ENCODE measurements at places on chromosomes 5 and 9.

- no peak for DNase-seq
Measured at GRCh38 chr9:20269620-20270019, 352.7 kb downstream of the MLLT3 start.

- DNase-seq, result peak; percentile 31
Measured at GRCh38 chr5:74296685-74297408, 343.7 kb downstream of the ENC1 start.

DNA sequence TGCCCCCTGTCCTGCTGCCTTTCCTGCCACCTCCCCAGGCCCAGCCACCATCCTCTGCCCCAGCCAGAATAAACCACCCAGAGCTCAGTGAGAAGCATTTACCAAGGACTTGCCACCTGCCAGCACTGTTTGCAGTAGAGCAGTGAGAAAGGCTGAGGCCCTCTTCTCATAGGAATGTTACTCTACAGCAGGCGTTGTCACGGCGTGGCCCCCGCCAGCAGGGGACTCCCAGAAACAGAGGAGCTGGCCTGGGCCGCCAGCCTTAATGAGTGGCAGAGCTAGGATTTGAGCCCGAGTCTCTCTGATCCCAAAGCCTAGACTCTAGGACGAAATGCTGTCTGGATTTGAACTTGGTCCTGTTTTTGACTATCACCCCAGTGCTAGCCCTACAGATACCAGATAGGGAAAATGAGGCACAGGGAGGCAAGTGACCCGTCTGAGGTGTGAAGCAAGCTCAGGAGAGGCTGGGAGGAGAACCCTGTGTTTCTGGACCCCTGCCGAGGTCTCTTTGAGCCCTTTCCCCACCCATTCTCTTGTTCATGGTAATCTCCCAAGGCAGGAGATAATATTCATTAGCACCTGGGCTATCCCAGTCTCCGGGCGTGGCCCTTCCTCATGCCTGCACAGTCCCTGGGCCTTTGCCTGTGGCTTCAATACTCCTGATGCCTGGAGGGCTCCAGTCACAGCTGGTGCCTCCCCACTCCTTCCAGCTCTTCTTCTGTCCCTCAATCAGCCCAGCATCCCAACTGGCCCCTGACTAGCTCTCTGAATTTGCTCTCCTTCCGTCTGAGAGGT lies 30.7 kb downstream of the HRH2 start:
- no peak for DNase-seq

DNA sequence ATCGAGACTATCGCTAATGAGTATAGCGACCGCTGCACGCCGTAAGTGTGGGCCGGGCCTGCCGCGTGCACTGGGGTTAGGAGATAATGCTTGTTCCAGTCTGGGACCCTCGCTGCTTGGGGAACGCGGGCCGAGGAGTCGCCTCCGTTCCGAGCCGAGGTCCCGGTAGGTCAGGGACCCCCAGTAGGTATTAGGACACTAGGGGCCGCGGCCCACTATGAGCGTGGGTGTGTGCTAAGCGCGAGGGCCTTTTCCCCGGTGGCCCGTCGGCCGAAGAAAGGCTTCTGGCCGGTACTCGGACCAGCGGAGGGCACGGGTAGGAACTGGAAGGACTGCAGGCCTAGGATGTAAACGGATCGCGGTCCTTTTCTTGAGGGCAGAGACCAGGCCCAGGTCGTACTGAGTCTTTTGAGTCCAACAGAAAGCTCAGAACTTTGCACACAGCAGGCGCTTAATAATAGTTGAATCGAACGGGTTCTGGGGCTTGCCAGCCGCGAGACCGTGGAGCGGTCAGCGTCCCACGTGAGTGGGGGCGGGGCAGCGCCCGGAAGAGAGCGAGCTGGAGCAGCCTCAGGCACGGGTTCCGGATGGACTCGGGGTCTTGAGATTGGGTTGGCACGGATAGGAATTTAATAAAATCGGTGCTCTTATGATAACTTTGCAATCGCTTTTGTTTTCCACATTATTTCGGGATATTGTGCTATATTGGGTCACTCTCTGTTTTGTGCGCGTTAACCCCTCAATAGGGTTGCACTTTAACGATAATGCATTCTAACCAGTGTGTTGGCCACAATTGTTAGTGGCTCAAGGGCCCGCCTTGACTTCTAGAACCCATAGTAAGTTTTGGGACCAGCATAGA lies 733 bp downstream of the HSPA4 start:
- peak; percentile 39 for DNase-seq

DNA sequence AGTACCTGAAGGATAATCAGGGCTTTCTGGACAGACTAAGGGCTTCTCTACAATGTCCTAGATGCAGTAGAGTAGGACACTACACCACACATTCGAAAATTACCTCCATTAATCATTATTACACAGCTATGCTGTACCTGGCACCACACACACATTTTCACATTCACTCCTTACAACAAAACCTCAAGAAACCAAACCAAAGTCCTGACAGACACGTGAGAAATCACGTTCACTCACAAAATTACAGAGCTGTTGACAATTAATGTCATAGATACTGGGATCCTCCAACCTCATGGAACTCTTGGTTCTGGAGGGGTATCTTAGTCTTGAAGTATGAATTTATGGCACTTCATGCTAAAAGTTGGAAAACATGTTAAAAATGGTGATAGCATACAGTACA lies 16.3 kb downstream of the UBQLN1 start:
- no peak for DNase-seq

GRCh38 chr5:96434201-96434645 lies 1.2 kb upstream of the PCSK1 start:
- peak; percentile 73 for DNase-seq

- peak; percentile 64 for DNase-seq
Measured at GRCh38 chr5:66306105-66306843, 162.2 kb downstream of the SREK1 start.

DNA sequence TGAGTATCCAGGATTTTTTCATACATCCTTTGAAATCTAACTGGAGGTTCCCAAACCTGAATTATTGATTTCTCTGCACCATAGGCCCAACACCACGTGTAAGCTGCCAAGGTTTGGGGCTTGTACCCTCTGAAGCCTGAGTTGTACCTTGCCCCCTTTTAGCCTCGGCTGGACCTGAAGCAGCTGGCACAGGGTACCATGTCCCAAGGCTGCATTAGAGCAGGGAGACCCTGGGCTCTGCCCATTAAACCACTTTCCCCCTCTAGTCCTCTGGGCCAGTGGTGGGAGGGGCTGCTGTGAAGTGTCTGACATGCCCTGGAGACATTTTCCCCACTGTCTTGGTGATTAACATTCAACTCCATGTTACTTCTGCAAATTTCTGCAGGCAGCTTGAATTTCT lies 532.9 kb upstream of the NUDT12 start:
- DNase-seq, result no peak

GRCh38 chr5:52007230-52007858 lies 624.1 kb downstream of the ISL1 start:
- peak; percentile 5 for DNase-seq

DNA sequence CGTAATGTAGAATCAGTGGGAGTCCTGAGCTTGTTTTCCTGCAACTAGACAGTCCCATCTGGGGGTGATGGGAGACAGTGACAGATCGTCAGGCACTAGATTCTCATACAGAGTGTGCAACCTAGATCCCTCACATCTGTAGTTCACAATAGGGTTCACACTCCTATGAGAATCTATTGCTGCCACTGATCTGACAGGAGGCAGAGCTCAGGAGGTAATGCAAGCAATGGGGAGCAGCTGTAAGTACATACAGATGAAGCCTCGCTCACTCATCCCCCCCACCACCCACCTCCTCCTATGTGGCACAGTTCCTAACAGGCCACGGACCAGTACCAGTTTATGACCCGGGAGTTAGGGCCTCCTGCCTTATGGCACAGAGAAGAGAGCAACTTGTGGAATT lies 116.2 kb upstream of the PIK3R1 start:
- DNase-seq, result no peak

- DNase-seq, result no peak
Measured at GRCh38 chr5:105789246-105789645, 1881.5 kb downstream of the EFNA5 start.

GRCh38 chr9:115717711-115718173 lies 435.8 kb upstream of the PAPPA start:
- peak; percentile 91 for DNase-seq

GRCh38 chr5:106185661-106186081 lies 1485.1 kb downstream of the EFNA5 start:
- no peak for DNase-seq

GRCh38 chr5:151903243-151903653 lies 21.4 kb downstream of the GLRA1 start:
- no peak for DNase-seq

DNA sequence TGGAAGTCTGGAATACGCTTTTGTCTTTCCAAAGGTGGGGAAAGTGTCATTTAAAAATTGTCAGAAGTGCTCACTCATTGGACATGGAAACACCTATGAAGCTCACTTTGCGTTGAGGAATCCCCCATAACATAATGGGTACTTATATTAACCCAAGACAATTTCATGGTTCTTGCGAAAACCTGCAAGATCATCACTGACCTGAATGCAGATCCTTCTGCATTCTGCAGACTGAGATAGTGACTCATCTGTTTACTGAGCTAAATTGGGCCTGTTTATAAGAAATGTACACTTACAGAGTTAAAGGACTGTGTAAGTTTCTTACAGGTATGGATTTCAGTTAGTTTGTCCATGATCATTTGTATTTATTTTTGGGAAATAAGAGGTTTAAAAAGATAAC lies 153.0 kb downstream of the HMHB1 start:
- DNase-seq, result no peak

DNA sequence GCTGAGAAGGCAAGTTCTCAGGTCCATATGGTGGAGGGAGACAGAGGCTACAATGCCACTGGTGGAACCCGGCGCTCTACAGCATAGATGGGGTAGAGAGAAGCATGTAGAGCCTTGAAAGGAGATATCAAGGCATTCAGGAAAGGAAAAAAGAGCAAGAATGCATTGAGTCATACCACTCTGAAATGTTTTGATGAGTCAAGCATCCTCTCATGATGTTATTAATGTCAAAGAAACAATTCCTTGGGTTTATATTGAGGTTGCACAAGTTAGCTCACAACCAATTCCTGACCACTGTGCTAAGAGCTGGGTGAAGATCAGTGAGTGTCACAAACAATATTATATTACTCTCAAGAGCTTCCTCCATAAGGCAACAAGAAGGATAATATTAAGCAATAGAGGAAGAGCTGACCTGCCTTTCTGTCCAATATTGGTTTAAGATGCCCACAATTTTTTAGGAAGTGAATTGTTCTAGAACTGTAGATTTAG lies 178.0 kb downstream of the RFK start:
- DNase-seq, result peak; percentile 96

- no peak for DNase-seq
Measured at GRCh38 chr5:14767735-14768507, 103.4 kb downstream of the OTULIN start.

DNA sequence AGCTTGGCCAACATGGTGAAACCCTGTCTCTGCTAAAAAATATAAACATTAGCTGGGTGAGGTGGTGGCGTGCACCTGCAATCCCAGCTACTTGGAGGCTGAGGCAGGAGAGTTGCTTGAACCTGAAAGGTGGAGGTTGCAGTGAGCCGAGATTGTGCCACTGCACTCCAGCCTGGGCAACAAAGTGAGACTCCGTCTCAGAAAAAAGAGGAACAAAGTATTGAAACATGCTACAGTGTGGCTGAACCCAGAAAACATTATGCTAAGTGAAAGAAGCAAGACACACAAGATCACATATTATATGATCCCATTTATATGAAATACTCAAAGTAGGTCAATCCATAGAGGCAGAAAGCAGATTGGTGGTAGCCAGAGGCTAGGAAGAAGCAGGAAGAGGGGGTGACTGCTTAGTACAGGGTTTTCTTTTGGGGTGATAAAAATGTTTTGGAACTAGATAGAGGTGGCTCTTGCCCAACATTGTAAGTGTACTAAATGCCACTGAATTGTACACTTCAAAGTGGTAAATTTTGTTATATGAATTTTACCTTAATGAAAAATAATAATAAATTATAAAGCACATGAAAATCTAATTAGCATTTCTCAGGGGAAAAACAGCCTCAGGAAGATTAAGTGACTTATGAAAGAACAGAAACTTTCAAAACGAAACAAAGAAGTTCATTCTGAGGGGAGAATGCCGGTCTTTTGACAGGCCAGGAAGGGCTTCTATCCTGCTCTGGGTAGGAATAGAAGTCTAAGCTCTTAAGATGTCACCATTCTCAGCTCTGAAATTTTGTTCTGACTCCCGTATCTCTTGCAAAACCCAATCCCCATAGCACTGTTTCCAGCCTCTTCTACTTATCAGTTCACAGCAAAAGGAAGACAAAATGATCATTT lies 161.1 kb upstream of the TBCA start:
- DNase-seq, result no peak

DNA sequence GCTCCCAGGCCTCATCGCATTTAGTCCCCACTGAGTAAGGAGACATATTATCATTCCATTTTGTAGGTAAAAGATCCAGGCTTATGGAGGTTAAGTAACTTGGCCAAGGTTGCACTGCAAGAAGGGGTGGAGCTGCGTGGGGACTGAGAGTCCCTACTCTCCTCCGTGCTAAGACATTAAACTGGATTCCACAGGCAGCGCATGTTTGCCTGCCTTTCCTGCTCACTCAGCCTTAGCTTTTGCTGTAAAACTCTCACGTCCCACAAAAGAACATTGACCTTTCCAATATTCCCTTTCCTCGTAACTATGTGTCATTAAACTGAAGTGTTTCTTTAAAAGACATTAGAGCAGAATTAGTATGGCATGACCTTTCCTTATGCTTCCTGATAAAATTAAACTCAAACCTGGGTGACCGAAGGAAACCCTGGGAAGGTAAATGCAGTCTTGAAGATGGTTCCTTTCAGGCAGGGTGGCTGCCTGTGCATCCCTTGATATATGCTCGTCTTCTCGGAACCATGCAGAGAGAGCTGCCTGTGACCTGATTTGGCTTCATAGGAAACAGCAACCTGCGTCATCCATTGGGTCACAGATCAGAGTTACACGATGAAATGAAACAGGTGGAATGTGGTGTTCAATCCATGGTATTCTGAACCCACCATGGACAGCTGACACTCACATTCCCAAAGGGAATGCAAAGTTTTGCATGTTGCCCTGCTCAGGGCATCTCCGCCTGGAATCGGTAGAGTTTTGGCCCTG lies 85.9 kb downstream of the TMEM252 start:
- no peak for DNase-seq

GRCh38 chr5:59588922-59589321 lies 304.6 kb downstream of the PDE4D start:
- peak; percentile 56 for DNase-seq

DNA sequence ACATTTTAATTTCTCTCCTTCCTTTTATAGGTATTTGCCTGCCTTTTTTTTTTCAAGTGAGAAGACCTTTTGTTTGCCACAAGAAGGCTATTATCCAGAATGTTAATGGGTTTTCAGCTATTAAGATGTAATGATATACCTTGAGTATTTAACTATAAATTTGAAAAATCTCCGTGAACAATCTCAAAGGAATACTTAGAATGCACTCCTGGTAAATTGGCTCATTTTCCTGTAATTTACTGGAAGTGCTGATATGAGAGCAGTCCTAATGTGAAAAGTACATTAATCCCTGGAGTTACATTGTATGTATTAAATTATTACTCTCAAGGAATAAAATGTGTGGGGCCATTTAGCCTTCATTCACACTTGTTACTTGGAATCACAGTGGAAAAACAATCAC lies 32.4 kb downstream of the AOPEP start:
- DNase-seq, result no peak
